ENCODE measurements at places on chromosomes 7 and 10.

DNA sequence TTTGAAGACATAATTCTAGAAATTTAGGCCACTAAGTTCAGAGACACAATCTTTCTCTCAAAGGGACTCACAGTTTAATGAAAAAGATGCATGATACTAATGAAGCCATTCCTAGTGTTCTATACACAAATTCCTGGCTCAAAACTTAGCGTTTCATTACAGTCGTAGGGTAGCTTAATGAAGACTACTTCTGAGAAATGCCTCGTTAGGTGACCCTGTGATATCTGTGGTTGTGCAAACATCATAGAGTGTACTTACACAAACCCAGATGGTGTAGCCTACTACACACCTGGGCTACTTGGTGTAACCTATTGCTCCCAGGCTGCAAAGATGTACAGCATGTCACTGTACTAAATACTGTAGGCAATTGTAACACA, 488 bp upstream of the CHCHD3 start:
- no peak for DNase-seq

DNA sequence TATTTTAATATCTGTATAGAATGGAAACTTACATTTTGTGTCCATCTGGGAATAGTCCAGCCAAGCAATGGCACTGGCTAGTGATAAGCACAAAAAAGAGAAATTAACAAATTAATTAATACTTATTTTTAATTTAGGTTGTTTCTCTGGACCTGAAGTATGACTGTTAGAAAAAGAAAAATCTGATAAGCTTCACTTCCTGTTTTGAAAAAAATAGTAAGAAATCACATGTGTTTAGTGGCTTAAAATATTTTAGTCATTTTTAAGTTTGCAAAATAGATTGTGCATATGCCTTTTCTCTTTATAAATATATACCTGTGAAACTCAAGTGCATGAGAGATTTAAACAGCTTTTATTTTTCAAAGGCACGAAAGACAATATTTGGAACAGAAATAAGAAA, 50.1 kb upstream of the CREB5 start:
- no peak for DNase-seq

DNA sequence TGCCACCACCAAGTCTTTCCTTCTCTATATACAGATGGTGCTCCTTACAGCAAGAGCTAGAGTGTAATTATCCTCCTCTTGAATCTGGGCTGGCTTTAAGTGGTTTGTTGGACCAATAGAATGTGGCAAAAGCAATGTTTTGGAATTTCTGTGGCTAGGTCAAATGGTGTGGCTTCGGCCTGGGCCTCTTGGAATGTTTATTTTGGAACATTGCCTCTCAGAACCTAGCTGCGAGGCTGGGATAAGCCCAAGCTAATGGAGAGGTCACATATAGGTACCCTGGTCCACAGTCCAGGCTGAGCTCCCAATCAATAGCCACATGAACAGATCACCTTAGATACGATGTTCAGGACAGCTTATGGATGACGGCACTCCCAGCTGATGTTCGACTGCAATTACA, 556.7 kb downstream of the TYW1 start:
- no peak for DNase-seq

DNA sequence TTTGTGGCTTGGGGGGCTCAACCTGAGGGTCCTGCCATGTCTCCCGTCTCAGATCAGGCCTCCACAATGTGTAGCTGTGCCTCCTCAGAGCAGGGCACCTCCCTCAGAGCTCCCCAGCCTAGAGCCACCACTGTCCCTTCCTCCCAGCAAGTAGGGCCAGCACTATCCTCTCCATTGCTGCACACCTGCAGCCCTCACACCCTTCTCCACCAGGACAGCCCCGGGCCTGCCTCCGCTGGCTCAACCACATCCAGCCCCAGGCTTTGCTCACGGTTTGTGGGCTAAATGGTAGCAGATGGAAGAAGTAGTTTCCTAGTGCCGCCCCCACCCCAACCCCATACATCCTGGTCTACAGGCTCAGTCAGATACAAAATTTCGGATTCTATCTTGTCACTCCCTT, 10.1 kb downstream of the NFKB2 start:
- no peak for DNase-seq

- DNase-seq, result no peak
Measured at GRCh38 chr7:25386311-25386744, 158.0 kb upstream of the NPVF start.

- peak; percentile 86 for DNase-seq
Measured at GRCh38 chr7:95686109-95686508, 86.2 kb upstream of the DYNC1I1 start.

GRCh38 chr10:7861509-7862120, 43.3 kb downstream of the TAF3 start:
- no peak for DNase-seq

DNA sequence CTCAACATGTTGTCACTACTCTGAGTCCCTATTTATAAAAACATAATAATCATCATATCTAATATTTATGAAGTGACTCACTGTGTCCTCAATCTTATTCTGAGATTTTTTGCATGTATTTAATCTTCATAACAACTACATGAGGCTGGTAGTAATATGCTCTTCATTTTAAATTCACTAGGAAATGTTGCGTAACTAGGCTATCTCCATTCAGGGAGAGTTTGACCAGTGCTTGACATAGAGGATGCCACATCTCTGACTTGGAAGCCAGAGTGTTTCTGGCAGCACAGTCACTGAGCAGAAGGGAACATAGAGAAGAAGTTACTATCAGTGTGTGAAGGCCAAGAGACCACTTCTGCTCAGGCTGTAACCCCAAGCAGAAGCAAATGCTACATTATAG, 88.9 kb downstream of the FAM13C start:
- DNase-seq, result no peak

DNA sequence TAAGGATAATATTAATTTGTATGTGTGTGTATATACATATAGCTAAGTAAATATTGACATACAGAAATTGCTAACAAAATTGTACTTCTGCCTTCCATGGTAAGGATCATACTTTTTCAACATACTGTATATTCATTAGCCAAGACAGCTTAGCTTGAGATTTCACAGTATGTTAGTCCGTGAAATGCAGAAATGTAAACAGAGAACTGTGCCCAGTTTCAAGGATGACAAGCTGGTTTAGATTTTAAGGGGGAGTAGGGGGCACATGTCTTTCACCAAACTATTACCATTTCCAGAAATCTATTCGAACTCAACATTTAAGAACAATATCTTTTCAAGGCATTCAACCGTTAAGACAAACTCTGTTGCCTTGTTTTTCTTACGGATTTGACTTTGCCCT, 182.2 kb downstream of the SORCS1 start:
- DNase-seq, result no peak

GRCh38 chr7:20399521-20399920, 68.8 kb downstream of the ITGB8 start:
- DNase-seq, result no peak

GRCh38 chr10:133249094-133249780, 11.6 kb downstream of the VENTX start:
- DNase-seq, result no peak

GRCh38 chr10:31580646-31581045, 261.6 kb downstream of the ZEB1 start:
- no peak for DNase-seq
